COR-L47 (cell line): ENCODE measurements at places on chromosomes 6 and 20.
A peak's percentile ranks its signal among the peaks of the same experiment; 100 is the strongest.

DNA sequence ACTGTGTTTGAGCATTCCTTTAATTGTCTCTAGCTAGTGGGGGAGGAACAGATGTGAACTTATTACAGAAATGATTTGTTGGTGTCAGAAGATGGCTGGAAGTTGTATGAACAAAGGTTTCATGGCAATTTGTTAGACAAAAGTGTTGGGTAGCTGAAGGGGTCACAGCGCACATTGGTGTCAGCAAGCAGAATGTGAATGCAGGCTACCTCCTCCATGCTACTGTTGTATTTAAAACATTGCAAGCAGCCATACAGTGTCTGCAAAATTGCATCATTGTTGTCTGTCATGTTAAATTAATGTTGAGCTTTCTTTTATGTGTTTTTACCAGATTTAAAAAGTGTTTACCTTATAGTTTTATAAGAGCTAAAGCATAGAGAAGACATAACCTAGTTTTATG is 6.2 kb downstream of the LRRC1 start:
- DNase-seq: no peak

- peak; percentile 54 for DNase-seq
Observed at GRCh38 chr20:21265261-21266190, 37.6 kb upstream of the XRN2 start.

DNA sequence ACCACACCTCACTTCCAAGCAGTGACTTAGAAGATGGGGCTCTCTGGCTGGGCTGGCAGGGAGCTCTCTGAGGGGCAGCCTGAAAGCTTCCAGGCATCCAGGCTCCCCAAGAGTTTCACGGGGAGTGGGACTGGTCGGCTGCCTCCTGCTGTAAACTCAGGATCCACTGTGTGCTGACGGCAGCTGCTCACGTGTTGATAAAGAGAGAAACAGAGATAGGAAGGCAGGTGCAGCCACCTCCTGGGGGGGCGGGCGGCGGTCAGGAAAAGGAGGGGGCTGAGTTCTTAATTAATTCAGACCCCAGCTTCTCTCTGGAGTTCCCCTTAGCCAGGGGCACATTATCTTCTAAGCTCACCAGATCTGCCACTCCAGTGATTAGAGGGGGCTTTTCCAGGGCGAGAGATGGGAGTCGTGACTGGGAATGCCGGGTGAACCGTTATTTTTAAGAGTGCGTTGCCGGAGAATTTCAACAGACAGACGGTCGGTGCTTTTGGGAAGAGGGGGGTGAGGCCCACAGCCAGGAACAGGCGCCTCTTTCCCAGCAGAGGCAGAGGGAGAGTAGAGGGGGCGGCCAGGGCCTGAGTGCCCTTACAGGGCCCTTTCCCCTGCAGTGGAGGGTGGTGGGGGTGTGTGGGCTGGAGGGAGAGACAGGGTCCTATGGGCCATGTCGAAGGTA is 70.9 kb downstream of the CD40 start:
- peak; percentile 28 for DNase-seq

DNA sequence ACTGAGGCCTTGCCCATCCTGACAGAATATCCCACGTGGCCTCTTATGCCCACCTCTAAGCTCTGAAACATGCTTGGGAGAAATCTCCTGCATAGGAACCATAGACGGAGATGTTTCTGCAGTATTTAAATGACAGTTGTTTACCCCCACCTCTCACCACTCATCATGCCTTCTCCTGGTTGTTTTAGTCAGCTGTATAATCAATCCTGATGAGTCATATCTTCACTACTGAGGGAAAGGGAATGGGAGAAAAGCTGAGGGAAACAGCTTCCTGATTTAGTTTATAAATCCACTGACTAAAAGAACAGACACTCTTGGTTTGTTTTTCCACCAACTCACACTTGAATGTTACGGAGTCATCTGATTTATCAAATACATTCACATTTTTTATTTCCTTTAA is 113.2 kb upstream of the TENT5A start:
- no peak for DNase-seq

DNA sequence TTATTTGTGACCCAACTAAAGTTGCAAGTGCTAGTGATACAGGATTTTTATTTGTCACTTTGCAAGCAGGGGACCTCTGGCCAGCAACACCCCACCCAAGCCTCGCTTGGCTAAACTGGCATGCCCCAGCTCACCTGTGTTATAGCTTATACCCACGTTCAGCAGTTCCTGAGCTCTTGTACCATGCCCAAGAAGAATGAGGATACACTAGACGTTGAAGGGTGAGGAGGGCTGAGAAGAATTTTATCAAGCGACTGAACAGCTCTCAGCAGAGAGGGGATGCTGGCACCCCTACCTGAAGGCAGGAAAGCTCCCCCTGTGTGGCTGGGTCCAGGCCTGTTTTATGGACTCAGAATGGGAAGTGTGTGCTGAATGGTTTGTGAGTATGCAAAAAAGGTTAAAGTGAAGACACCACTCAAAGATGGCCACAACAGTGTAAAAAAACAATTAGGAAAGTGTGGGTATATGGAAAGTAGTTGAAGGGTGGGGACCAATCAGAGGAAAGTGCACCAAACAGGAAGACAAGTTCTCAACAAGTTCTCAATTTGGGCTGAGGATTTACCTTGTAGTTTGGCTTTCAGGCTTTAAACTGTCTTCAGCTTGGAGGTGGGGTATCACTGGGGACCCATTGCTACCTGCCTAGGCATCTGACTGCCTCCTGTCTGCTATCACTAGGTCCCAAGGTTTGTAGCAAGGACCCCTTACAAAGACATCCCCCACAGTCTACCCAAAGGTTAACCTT is 15.0 kb downstream of the BTN2A1 start:
- DNase-seq: no peak

- DNase-seq: no peak
Observed at GRCh38 chr6:116060572-116061283, at the start of gene FRK. TSS of gene FRK (minus strand) at chr6:116060891. CDS start at chr6:116060311, 580 bp downstream.

GRCh38 chr6:128412680-128413079 is 107.7 kb downstream of the PTPRK start:
- DNase-seq: no peak

GRCh38 chr6:107083047-107083768 is 32.1 kb downstream of the BEND3 start:
- no peak for DNase-seq

DNA sequence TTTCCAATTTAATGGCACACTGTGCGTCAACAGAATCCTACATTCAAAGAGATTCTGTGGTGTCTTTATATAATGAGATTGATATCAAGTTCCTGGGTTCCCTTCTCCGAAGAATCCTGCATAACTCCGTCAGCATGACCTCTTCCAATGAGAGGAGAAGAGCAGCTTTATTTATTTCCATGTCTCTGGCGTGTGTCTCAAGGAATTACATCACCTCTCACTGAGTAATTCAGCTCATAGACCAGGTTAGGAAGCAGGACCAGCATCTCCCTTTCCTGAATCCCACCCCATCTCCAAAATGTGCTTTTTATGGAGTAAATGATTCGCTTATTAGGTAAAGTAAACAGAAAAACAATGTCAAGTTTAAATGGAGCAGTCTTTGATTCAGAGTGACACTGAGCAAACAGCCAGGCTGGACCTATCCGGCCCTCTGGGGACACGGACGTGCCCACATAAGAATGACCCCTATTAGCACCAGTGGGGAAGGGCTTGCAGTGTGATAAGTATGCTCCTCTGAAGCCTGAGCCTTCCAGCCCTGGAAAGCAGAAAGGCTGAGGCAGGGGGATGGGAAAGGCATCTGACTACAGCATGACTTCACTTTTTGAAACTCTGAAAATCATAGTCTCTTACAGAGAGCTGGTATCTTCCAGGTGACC is 165.2 kb downstream of the CLIC5 start:
- no peak for DNase-seq

GRCh38 chr20:10965936-10966470 is 292.2 kb upstream of the JAG1 start:
- DNase-seq: no peak

DNA sequence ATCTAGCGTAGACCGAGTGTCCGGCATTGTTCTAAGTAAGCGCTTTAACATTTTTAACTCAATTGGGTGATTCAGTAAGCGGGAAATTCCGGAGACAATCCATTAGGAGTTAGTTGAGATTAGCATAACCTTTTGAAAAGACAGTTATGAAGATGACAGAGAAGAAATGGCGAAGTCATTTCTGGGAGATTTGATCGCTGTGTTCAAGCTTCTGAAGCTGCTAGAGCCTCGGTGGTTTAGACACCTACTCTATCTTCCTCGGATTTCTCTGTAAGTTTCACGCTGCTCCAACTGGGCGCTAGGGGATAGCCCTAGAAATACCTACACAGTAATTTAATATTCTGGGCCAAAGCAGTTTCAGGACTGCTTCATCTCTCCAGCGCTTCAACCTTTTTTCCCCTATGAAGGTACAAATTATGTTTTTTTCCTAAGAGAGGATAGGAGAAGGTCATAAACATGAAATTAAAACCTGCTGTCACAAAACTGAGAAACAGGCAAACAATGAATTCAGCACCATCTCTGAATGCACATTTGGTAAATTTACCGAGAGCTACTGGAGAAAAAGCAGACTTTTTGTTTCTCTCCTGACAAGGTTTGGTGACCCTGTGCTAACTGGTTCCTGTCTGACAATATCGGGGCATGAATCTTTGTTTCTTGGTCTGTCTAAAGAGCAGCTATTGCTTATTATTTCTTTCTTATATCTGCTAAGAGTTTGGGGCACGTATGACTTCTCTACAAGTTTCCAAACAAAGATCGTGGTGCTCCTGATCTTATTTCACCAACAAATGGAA is 22.4 kb downstream of the ZNF311 start:
- no peak for DNase-seq

DNA sequence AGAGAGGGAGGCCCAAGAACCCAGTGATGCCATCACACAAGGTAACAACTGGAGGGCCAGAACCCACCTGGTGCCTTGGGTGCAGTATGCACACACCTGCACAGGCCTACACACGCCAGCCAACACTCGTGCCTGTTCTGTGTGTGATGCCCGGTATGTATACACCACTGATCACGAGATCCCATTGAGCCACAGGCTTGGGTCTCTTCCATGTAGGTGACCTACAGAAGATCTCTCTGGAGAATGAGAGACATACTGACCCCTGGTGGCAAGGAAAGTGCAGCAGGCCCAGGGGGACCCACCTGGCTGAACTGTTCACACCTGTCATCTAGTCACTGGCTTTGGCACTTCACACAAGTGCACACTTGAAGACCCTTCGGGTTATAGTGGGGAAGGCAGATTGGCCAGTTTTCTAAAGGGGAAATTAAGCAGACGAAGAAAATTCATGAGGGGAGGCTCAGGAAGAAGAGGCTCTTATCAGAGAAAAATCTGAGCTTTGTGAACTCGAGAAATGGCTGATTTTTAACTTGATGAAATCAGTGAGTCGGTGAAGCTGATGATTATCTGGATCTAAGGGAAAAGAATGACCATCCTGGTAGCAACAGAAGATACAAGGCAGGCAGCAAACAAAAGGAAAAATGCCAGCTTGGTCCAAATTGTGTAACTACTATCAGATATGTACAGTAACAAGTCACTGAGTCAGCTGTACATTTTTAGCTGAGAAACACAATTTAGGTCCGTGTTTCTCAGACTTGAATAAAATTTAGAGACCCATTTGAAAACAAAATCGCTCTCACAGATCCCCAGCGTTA is 69.1 kb upstream of the PBOV1 start:
- DNase-seq: peak; percentile 50

GRCh38 chr6:163197839-163198238 is 216.7 kb upstream of the QKI start:
- no peak for DNase-seq

GRCh38 chr6:137975188-137975940 is 108.3 kb downstream of the TNFAIP3 start:
- DNase-seq: no peak

DNA sequence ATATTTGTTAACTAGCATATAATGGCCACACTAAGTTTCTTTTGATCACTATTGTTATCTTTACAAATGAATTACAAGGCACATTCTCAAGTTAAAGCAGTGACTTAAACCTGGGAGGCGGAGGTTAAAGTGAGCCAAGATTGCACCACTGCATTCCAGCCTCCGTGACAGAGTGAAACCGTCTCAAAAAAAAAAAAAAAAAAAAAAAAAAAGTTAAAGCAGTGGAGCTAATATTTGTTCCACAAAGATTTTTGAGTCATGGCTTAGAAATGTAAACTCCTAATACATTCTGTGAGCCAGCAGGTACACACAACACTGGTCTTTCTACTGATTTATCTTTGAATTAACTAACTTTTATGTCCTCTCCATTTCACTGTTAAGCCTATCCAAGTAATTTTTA is 221.7 kb upstream of the HTR1E start:
- DNase-seq: no peak

GRCh38 chr6:7541175-7542064 is at the start of gene DSP:
TSS of gene DSP (plus strand) at chr6:7541671. CDS start at chr6:7541916, 245 bp downstream.
- DNase-seq: peak; percentile 79

- no peak for DNase-seq
Observed at GRCh38 chr6:74568861-74569260, 637.0 kb downstream of the COL12A1 start.

GRCh38 chr6:98840996-98841513 is 6.7 kb downstream of the POU3F2 start:
- DNase-seq: no peak

DNA sequence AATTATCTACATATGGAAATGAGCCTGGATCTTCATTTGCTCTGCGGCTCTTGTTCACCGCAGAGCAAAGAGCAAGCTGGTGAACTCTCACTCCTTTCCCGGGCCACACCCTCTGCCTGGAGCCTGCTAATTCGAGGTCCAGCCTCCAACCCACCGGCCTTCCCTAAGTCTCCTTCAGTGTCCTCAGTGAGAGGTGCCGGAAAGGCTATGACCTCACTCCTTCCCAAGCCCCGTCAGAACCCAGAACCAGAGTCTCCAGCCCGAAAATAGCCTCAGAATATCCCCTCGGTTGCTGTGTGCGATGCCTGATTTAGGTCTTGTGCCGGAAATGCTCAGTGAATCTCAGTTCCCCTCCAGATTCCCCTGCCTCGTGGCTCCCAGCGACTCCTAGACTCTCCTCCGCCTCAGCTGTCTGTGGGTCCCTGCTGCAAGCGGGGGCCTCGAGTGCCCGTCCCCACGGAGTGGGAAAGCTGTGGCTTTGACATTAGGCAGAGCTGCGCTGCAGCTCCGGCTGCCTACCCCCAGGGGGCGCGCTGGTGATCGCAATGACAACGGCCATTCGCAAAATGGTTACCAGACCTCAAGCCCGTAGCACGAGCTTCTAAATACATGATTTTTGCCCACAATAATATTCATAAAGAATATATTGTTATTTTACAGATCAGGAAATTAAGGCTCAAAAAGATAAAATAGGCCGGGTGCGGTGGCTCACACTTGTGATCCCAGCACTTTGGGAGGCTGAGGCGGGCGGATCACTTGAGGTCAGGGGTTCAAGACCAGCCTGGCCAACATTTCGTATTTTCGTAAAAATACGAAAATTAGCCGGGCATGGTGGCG is 4.1 kb upstream of the BNIP5 start:
- peak; percentile 12 for DNase-seq

DNA sequence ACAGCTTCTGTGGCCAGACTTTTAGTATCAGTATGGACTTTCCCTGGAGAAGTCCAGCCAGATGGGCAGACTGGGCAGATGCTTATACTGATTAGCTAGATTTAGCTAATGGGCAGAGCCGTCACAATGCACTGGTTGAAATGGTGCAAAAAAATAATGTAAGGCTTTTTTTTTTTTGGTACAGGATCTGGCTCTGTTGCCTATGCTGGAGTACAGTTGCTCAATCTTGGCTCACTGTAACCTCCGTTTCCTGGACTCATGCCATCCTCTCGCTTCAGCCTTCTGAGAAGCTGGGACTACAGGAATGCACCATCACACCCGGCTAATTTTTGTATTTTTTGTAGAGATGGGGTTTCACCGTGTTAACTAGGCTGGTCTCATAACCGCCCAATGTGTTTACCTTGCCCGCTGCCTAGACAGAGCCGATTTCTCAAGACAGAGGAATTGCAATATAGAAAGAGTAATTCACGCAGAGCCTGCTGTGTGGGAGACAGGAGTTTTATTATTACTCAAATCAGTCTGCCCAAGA is 16.4 kb upstream of the KIFC1 start:
- DNase-seq: no peak
